NCI-H2107 (cell line): ENCODE measurements at places on chromosomes 2 and 18.

DNA sequence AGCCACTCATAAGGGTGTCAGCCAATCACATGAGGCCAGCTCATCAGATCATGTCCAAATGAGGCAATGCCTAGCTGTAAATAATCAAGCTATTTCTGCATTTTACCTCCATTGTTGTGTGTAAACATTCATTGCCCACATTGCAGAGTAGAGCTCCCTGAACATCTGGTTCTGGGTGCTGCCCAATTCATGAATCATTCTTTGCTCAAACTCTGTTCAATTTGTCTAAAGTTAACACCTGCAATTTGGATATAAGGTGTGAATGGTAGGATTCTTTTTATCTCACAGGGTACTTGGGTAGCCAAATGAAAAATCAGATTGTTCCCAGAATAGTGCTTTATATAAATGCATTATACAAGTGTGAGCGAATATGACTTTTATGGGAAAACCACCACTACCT, 345.5 kb upstream of the NT5C1B start:
- no peak for DNase-seq

DNA sequence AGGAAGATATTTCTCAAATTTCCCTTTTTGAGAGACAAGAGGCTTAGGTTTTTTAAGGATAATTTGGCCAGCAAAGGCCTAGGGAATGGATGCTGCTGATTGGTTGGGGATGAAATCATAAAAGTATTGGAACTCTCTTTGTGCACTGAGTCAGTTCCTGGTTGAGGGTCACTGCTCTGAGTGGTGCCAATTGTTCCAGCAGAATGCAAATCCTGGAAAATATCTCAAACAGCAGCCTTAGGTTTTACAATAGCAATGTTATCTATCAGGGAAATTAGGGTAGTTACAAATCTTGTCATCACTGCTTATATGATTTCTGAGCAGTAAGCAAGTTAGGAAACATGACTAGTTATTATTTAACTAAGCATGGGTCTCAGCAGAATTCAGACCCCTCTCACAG, 96.2 kb downstream of the RAD51AP2 start:
- no peak for DNase-seq

DNA sequence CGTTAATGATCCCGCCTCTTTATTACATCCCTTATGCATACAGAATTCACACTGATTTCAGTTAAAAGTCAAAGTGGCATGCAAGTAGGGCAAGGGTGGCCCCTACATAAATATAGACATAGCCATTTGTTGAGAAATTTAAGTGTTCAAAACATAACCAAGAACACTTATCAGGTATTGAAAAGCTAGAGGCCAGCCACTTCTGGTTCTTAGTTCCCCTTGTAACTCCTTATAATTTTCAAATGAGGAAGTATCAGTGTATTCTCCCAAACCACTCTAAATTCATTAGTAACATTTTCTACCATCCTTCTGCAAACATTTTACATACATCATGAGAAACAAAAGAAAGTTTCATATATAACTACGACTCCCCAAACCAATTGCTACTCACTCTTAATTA, 5.8 kb upstream of the ARL5A start:
- DNase-seq: no peak

DNA sequence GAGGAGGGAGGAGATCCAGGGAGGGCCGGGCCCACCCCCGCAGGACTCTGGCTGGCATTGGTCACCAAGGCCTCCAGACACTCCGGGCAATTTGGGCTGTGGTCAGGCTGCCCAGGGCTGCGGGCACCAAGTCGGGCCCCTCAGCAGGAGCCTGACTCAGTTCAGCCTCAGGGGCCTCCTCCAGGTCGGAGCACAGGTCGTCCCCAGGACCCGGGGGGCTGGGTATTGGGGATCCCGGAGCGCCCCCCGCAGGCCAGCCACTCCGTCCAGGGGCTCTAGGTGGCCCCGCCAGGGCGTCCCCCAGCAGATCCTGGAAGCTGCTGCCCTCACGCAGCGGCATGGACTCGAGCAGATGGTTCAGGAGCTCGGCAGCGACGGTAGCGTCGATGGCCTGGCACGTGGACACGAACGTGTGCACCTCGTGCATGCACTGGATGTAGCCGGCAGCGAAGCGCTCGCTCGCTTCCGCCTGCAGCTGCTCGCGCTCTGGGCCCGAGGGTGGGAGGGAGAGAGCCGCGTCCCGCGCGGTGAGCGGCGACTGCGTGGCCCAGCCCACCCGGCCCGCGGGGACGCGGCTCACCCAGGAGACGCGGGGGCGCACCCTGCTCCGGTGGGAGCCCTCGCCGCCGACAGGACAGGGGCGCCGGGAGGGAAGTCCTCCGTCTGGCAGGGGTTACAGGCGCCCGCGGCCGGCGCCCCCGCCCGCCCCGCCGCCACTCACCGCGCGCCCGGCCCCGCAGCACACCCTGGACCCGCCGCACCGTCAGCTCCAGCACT, 884 bp downstream of the HES6 start:
- DNase-seq: no peak

- no peak for DNase-seq
Measured at GRCh38 chr2:96931966-96932365, 54.4 kb downstream of the FAM178B start.

- no peak for DNase-seq
Measured at GRCh38 chr18:5890331-5891183, 4.8 kb downstream of the TMEM200C start.

GRCh38 chr18:76443519-76444445, 51.3 kb downstream of the ZNF516 start:
- no peak for DNase-seq

DNA sequence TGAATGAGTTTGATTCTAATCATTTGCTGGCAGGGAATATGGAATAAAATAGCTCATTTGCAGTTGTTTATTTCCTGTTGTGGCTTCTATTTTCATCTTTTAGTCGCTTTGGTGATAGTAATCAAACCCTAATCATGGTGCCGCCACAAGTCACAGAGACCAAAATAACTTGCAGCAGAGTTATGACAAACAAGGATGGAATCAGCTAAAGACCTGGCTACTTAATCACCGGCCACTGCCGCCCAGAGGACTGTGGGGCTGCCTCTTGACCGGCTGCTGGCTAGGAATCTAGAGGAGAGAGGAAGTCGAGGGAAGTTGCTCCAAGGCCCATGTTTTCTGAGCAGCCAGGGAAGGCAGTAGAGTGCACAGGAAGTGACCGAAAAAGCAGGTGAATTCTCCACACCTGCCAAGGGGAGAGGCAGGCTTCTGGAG, 5.1 kb upstream of the SMAD7 start:
- DNase-seq: no peak
